CD4-positive, alpha-beta T cell (primary cell): ENCODE measurements at places on chromosomes 2 and 18.

DNA sequence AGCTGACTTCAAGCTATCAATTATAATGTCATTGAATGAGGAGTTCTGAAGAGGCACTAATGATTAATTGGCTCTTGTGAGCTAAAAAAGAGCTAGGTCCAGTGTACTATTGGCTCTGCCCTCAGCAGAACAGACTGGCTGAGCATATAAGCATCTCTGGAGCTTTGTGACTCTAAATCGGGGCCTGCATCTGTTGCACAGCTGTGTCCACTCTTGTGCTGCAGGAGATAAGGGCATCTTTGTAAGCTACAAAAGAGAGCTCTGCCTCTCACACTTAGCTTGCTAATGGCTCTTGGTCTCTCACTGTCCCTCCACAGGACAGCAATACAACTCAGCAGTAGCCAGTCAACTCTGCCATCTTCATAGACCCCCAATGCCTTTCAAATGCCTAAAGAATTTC lies 61.5 kb upstream of the L3MBTL4 start:
- no peak for DNase-seq

GRCh38 chr2:28592481-28592880 lies 96.6 kb downstream of the PLB1 start:
- DNase-seq = no peak

- no peak for DNase-seq
These were observed 5.0 kb downstream of the RBKS start for GRCh38 chr2:27885234-27885633.

DNA sequence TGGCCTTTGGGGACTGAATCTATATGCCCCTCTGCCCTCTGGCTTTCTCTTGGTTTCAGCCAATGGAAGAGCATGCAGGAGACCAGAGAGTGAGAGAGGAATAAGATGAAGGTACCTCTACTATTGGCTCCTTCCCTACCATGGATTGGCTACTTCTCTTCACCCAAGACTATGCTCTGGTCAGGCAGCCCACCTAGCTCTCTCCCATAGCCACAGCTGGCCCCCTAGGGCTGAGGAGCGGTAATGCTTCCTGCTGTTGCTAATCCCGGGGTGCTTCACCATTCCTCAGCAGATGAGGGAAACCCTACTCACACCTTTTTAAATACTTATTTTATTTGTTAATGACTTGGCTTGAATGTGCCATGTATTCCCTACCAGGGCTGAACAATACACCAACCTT lies 142.4 kb downstream of the MREG start:
- DNase-seq = no peak

DNA sequence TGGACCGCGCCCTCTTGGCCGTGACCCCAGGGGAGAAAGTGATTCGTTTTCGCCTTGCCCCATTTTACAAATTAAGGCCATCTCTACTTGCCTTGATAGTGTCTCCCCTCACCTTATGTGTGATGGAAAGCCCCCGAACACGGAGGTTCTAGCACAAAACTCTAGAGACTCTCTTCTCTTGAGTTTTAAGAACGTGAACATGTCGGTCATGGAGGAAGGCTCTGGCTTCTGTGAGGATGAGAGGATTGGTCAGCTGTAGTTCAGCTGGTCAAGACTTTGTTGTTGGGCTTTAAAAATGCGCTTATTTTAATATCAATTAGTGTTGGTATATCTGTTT lies 828 bp downstream of the DYNC1I2 start:
- DNase-seq = no peak

DNA sequence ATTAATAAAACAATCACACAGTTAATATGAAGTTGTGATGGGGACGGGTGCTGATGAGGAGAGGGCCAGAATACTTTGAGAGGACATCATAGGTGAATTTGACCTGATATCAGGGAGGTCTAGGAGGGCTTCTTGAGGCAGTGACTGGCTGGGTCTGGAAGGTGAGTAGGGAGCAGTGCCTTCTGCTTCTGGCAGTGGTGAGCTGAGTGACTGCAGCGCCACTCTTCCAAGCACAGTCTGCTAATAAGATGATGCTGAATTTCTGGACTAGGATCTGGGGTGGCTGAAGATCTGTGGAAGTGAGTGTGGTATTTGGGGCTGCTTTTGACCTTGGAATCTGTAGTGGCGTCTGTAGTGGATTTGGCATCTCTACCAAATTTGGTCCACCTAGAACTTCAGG lies 5.5 kb downstream of the DGKD start:
- DNase-seq = no peak

- DNase-seq = no peak
These were observed 64.8 kb upstream of the DARS1 start for GRCh38 chr2:136049991-136050920.

GRCh38 chr18:48663931-48664847 lies 125.4 kb downstream of the CTIF start:
- DNase-seq = peak; percentile 24

GRCh38 chr18:74450626-74451025 lies 6.5 kb downstream of the DIPK1C start:
- no peak for DNase-seq

DNA sequence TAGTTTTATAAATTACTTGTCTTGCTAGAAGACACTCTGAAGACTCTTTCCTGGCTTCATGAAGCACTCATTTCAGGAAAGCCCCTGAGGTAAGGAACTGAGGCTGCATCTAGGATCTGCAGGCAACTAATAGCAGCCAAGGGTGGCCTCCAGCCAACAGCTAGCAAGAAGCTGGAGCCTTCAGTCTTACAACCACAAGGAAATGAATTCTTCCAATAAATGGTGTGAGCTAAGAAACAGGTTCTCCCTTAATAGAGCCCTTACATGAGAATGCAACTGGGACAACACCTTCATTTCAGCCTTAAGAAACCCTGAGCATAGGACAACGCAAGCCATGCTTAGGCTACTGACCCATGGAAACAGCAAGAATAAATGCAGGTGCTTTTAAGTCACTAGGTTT lies 254.6 kb upstream of the RBBP8 start:
- no peak for DNase-seq

DNA sequence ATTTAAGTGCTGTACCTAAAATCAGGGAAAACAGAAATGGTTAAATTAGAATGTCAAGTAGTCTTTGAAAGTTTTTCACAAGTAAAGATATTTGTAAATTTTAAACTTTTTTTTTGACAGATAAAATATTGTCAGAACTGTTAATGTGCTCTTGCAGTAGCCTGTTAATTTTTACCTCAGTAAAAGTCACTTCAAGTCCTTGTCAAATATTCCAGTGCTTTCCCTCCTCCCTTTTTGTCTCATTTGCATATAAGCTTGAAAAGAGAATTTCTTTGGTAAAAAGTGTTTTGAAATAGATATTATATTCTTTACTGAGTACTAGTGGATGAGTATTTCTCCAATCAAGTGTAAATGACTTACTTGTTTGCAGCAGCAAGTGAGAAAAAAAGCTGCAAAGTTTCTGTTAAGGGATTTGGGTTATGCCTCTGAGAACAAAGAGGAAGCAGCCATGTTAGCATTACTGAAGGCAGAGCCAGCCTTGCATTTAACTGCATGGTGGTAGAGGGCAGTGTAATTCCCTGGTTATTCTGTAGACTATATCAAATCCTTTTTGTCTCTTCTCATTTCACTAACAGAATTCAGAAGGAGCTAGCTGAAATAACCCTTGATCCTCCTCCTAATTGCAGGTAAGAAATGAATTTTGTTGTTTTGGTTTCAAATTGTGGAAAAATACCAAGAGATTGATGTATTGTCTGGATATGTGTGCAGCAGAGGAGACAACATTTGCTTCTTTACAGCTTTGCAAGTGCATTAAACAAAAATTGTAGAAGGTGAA lies 3.2 kb downstream of the UBE2E3 start:
- DNase-seq = no peak

DNA sequence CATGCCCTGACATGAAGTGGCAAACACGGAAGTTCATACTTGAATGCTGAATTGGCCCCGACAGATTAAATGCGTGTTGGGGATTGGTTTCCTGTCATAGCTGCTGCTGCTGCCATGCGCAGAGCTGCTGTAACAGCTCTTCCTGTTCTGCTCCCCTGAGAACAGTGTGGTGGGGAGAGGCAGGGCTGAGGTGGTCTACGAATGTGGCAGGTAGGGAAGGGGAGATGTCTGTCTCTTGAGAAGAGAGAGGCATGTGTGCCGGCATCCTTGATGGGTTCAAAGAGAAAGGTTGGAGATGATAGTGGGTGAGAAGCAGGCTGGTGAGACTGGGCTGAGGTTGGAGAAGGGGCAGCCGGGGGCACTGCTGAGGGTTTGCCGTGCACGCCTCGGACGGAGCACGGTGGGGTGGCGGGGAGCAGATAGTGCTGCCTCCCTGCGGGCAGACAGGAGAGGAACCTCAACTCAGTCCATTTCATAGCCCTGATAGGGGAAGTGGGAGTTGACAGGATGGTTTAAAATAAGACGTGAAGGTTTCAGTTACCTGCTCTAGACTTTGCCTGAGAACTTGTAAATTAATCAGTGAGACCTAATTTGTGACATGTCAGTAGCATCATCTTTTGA lies 46.1 kb downstream of the TMEM185B start:
- DNase-seq = peak; percentile 74

DNA sequence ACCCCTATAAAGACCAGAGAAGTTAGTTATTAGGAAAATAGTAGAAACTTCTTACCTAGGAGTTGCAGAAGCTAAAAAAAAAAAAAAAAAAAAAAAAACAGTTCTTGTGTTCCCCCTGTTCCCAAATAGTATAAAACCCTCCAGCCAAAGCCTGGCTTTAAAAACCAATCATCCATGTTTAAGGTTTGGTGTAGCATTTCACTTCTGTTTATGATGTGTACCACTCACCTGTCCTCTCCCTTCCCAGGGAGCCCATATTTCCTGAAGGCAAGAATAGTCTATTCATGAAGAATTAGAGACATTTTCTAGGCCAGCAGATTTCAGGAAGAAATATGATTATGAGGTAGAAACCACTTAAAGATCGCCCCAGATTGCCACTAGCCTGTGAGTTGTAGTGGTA lies 273.6 kb downstream of the SETBP1 start:
- DNase-seq = no peak

DNA sequence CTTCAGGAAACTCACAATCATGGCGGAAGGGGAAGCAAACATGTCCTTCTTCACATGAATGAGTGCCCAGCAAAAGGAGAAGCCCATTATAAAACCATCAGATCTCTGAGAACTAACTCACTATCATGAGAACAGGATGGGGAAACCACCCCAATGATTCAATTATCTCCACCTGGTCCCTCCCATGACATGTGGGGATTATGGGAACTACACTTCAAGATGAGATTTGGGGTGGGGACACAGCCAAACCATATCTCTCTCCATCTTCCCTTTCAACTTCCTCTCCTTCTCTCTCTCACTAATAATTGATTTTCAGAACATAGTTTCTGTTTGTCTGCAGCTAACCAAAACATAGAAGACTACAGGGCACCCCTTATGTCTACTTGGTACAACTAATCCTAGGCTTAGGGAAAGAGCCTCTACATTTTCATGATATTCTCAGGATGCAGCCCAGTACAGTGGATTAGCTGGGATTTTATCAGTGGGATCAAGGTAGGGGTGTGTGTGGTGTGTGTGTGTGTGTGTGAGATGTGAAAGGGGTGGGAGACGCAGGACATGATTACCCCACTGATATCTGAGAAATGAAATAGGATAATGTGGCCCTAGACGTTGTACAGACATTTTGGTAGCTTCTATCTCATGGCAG lies 2.8 kb upstream of the ATF2 start:
- no peak for DNase-seq

DNA sequence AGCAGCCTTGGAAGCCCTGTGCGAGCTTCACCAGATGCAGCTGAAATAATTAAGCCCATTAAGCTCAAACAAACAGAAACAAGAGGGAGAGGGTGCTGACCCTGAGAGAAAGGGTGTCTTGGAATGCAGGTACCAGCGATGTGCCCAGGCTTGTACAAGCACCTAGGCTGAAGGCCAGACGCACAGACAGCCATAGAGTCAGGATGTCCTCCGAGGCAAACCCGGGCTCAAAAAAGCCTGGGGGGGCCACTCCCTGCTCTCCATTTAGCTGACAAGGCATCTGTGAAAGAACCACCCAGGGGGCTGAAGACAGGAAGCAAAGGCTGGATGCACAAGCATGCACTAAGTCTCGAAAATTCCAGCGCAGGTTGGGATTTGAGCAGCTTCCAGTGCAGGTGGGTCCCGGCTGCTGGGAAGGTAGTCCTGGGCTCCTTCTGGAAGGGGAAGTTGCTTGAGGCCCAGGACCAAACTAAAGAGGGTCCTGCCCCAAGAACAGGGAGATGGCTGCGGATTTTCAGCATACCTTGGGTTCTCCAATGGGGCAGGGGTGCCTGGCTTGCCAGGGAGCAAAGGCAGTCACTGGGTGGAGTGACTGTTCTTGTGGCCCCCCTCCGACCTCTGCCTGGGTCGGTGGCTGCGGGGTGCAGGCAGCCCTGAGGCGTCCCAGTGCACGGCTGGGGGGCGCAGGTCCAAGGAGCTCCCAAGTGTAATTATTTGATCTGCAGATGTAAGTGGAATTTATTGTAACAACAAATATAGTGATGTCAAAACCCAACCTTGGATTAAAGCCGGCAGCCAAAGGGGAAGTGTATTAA lies 5.9 kb downstream of the GBX2 start:
- DNase-seq = no peak

DNA sequence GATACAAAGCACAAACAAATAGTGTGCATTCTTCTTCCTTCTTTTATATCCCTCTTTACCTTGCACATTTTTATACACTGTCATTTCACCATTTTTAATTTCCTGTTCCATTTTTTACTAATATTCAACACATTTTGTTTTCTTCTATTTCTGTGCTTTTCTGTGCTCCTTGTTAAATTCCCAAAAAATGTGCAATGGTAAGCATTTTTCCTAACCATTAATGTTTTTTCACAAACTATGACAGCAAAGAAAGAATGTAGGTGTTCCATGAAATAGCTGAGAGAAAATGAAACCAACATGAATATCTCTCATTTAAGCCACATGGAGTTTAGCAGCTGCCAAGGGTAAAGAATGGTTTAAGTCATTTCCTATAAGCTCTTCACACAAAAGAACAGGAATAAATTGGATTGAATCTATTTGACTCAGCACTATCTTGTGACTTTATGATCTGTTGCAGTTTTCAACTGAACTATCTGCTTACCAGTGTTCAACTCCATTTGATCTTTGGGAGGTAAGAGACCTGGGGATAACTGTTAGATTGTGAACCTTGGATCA lies 145.7 kb upstream of the CDH19 start:
- DNase-seq = no peak

- no peak for DNase-seq
These were observed 230.1 kb upstream of the CCDC150 start for GRCh38 chr2:196409376-196409775.

- no peak for DNase-seq
These were observed 111.5 kb downstream of the CYRIA start for GRCh38 chr2:16554060-16554583.

- DNase-seq = no peak
These were observed 1757.9 kb upstream of the LRRTM1 start for GRCh38 chr2:82062463-82062862.

GRCh38 chr2:65070172-65070830 lies 14.1 kb downstream of the CEP68 start:
- DNase-seq = no peak

GRCh38 chr2:147275943-147276342 lies 568.9 kb upstream of the ACVR2A start:
- no peak for DNase-seq

- no peak for DNase-seq
These were observed 140.0 kb downstream of the ZEB2 start for GRCh38 chr2:144379851-144380311.
